Smooth muscle cell of the brain vasculature (primary cell): ENCODE measurements at places on chromosomes 3 and 15.

- no peak for DNase-seq
Observed at GRCh38 chr3:172595664-172596393, 72.6 kb upstream of the TNFSF10 start.

- DNase-seq = no peak
Observed at GRCh38 chr3:68142441-68142840, 488.0 kb upstream of the SUCLG2 start.

DNA sequence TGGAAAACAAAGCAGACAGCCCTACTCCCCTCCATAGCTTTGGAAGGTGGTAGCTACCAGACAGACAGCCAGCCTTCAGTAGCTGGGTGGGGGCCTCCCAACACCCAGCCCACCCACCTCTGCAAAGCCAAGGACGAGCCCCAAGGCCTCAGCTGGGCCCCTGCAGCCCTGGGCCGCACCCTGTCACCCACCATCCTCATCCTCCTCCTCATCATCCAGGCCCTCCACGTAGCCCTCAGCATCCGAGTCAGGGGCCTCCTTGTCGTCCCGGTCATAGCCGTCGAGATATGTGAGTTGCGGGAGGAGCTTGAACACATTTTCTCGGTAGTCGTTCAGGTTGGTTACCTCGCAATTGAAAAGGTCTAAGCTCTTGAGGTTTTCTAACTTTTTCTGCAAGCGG lies 36.5 kb downstream of the ANP32A start:
- DNase-seq = no peak

- no peak for DNase-seq
Observed at GRCh38 chr3:112333381-112334317, 693 bp downstream of the CD200 start.

DNA sequence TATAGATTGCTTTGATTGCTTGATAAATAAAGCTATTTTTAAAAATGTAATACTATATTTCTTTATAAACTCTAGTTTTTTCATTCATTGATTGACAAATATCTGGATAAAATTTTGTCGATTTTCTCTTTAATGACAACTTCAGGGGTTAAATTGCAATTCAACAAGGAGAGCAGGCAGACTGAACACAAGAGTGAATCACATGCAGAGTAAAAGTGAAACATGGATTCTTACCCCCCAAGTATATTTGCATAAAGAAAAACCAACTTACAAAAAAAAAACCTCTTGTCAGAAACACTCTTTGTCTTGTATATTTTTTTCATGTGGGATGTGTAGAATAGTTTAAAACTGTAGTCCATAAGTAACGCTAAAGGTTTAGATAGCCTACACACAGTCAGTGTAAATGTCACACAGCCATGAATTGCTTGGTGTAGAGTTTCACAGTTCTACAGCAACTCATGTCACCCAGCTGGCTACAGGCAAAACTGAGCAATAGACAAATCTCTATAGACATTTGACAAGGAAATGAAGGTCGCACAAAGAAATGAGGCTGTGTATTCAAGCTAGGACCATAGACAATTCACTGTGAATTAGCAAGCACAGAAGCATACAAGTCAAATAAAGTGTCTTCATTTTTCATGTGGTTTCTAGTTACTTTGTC lies 141.6 kb downstream of the THRB start:
- DNase-seq = no peak

DNA sequence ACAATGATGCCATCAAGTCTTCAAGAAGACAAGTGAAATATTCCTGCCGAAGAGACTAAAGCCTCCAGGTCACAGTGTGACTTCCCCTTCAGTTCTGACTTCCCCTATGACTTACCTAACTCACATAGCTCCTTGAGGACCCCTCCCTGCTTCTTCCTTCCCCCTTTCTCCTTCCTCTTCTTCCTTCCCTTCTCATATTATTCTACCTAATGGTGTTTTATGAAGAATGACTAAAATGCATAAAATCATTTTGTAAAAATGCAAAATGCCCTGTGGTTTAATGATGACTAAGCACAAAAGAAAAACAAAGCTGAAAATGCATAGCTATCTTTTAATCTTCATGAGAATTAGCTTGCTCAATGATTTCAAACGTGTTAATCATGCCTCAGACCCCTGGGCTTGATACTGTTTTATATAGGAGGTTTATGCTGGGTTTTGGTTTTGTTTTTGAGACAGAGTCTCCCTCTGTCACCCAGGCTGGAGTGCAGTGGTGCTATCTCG lies 26.1 kb upstream of the TM4SF4 start:
- no peak for DNase-seq
